ENCODE measurements at places on chromosomes 12 and 14.

DNA sequence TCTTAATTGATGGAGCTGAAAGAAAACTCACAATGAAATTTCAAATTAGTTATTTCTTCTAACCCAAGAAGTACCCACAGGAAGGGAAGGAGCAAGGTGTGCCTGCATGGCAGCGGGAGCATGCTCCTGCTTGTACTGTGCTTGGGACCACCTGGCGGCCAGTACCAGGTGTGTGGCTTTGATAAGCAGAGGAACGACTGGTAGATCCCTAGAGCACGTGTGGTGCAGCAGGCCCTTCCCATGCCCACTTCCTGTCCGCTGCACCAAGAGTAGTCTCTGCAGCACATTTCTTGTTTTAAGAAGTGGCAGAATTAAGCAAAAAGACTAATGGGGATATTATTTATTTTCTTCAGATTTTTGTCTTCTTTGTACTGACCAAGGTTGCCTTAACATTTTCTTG lies 122.3 kb upstream of the ATF1 start:
- no peak for DNase-seq

- no peak for DNase-seq
These were observed 26.5 kb upstream of the CORO1C start for GRCh38 chr12:108757856-108758255.

DNA sequence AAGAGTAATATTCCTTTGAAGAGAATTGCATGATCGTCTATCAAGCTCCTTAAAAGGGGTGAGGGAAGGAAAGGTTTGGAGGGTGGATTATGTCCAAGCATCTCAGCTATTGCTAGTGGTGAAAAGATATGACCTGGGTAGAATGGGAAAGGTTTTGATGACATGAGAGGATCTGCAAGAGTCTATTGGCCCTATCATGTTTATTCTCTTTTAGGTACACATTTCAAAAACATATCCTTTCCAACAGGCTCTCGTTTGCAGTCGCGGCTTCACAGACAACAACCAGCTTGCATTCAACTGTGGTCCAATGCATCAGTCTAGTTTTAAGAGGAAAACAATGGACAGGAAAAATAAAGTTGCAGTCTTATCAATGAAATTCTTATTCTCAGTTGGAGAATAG lies 17.1 kb downstream of the FOXG1 start:
- no peak for DNase-seq

DNA sequence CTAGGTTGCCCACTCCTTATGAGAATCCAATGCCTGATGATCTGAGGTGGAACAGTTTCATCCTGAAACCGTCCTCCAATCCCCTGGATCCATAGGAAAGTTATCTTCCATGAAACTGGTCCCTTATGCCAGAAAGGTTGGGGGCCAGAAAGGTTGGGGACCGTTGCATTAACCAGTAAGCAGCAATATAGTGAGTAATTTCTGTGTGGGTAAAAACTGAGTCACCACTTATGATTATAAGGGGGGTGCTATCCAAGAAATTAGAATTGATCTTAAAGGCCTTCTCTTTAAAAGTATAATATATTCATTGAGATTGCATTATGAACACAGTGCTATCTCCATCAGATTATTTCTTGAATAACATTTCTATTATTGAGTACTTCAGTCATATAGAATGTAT lies 97.2 kb downstream of the PCNX1 start:
- no peak for DNase-seq

DNA sequence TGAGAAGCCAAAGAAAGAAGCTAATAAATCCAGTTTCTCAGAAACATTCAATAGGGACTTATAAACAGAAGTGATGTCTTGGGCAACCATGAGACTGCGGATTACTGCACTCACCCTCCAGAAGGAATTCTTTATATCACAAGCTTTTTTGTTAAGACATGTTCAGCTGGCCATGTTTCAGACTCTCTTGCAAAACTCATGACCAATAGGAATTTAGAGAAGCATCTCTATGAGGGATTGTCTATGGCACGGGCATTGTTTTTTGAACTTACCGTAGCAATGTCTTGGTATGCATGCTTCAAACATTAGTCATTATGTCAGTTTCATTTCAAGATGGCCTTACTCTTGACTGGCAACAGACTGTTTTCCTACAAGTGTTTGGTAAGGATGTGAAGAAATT lies 15.5 kb upstream of the ZNF268 start:
- no peak for DNase-seq

GRCh38 chr14:78319887-78320635 lies 149.9 kb downstream of the NRXN3 start:
- no peak for DNase-seq

Measured in right renal pelvis (tissue), 4 donors.